ENCODE measurements at places on chromosomes 2 and 18.

DNA sequence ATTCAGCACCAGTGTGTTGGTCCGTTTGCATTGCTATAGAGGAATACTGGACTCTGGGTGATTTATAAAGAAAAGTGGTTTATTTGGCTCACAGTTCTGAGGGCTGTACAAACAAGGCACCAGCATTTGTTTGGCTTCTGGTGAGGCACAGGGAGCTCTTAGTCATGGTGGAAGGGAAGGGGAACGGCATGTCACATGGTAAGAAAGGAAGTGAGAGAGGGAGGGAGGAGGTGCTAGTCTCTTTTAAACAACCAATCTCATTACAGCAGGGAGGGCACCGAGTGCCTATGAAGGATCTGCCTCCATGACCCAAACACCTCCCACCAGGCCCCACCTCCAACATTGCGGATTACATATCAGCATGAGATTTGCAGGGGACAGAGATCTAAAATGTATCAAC is 143.9 kb upstream of the DLX2 start:
- DNase-seq, result no peak

DNA sequence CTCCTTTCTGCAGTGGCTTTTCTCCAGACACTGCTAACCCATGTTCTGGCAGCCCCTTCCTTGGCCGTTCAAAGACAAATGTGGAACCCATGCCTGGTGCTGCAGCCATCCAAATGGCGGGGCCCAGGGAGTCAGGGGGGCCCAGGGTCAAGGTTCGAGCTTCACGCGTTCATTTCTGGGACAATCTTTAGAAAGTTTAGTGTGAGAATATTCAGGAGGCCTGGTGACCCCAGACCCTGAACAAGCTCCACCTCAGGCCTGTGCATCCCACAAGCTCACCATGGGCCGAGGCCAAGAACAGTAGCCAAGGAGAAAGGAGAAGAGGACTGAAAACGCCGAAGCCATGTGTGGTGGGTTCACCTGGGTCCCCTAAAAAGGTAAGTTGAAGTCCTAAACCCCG is 54.4 kb downstream of the ANKMY1 start:
- no peak for DNase-seq

DNA sequence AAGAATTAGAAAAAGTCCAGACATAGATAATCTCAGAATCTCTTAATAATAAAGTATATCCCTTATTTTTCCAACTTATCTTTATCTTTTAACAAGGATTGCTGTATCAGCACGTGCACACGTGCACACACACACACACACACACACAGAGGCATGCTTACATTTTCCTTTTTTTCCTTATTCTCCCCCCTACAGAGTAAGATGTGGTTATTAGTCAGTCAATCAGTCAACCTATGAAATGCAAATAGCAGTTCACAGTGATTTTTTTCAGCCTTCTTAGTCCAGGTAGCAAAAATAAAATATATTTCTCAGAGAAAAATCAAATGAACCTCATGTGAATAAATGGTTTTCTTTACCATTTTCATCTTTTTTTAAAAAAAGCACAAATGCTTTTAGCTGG is 506.2 kb upstream of the SLC39A10 start:
- DNase-seq, result no peak

DNA sequence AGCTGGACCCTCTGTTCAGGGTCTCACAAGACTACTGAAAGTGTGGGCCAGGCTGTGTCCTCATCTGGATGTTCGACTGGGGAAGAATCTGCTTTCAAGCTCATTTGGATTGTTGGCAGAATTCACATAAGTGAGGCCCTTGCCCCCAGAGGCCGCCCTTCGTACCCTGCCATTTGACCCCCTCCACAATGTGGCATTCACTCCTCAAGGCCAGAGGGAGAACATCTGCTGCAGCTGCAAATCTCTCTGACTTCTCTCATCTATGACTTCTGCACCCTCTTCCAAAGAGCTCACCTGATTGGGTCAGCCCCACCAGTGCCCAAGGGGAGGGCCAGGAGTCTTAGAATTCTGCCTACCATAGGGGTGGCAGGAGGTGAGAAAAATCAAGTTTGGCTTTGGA is 3.9 kb upstream of the CNDP2 start:
- no peak for DNase-seq

GRCh38 chr2:122083256-122084048 is 328.0 kb downstream of the TSN start:
- no peak for DNase-seq

DNA sequence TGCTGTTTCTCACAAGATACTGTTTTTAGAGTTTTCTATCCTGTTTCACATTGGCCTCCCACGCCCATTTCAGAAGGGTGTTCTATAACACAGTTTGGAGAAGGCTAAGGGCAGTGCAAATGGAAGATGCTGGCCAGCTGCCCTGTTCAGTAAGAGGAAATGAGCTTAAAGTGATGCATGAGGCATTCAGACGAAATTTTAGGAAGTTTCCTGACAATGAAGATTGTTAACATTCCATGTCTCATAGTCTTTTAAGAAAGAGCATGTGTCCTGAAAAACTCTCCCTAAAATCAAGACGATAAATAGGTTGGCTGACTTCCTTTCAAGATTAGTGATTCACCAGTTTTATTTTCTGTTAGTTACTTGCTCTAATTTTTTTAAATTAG is 484.2 kb upstream of the NRP2 start:
- no peak for DNase-seq

GRCh38 chr2:156445296-156446220 is 9.4 kb downstream of the GPD2 start:
- no peak for DNase-seq

DNA sequence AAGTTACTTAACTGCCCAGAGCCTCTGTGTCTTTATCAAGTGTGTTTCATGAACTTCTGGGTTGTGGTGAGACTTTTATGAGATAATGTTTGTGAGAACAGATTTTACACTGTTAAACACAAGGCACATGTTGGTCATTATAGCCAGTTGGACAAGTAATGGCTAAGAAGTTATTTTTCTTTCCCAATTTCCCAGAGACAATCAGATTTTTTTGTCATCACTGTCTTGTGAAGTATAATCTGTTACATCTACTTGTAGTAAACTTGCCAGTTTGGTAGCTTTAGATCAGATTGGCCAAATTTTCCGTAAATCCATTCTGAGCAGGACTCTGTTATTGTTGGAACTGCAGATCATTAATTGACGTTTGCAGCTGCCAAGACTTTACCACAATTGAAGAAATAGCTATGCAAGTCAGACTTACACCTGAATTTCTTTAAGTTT is 838.8 kb downstream of the SLC4A3 start:
- no peak for DNase-seq

DNA sequence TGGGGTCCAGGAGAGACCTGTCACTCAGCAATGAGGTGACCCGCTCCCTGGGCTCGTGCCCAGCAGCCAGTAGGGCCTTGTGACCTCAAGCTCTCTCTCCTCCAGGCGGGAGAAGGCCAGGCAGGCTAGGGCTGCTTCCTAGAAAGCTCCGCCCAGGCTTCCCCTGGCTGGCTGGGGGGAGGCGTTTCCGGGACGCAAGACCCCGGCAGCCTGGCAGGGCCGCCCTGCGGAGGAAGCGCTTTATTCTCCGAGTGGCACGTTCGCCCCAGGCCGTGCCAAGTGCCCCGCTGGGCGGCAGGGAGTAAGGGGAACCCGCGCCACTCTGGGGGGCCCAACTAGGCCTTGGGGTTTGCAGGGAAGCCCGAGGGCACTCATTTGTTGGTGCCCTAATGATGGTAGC is 21.2 kb upstream of the EPAS1 start:
- peak; percentile 10 for DNase-seq

- no peak for DNase-seq
These were observed 242.0 kb upstream of the LYPD1 start for GRCh38 chr2:132911726-132912724.

DNA sequence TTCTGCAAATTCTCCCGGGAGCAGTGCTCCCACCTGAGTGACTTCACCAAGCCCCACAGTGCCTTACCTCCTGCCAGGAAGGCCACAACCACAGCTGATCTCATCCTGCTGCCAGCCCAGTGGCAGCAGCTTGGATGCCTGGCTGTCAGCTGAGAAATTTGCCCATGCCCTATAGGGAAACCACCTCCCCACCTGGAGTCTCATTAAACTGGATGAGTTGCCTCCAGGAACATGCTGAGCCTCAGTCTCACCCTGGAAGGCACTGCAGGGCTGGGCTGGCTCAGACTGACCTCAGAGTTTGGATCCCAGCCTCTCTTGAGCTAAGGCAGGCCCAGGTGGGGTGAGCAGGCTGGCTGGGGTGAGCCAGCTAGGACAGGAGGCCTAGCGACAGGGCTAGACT is 23.3 kb downstream of the REEP1 start:
- DNase-seq, result no peak

DNA sequence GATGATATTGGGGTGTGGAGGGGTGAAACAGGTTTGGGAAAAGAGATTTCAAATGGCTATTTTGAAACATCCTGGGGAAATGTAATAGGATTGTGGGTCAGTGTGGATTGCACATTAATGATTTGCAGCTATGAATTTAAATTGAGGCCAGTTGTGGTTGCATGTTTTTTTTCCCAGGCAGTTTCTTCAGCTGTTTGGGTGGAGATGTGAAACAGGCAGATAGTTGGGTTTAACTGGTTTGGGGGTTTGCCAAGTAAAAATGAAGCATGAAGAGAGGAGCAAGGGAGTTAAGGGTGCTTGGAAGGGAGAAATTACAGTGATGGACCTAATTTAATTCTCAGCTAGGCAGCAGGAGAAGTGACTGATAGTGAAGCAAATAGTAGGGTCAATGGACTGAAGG is 16.8 kb downstream of the GPD2 start:
- no peak for DNase-seq

- DNase-seq, result no peak
These were observed 94.6 kb downstream of the LCLAT1 start for GRCh38 chr2:30541680-30542079.

DNA sequence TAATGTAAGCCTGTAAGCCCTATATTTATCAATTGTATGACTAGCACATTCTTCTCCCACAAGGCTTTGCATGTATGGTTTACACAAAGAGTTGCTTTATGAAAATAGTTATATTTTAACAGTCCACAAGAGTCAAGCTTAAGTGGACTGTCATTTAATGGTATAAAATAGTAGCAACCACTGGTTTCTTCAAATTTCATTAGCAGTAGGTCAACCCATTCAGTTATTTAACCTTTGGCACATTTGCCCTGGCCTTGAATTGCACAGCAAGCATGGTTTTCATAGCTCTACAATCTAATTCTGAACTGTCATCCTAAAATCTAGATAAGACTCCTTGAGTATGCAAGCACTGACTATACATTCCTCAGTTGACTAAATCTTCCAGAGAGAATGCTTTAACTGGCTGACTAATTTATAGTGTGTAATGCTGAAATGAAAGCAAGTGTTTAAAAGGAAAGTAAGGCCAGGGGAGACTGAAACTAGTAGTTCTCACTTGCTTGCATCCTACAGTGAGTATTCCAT is 1.8 kb downstream of the DPP4 start:
- no peak for DNase-seq

- DNase-seq, result no peak
These were observed 117.8 kb downstream of the NFATC1 start for GRCh38 chr18:79513381-79514081.

DNA sequence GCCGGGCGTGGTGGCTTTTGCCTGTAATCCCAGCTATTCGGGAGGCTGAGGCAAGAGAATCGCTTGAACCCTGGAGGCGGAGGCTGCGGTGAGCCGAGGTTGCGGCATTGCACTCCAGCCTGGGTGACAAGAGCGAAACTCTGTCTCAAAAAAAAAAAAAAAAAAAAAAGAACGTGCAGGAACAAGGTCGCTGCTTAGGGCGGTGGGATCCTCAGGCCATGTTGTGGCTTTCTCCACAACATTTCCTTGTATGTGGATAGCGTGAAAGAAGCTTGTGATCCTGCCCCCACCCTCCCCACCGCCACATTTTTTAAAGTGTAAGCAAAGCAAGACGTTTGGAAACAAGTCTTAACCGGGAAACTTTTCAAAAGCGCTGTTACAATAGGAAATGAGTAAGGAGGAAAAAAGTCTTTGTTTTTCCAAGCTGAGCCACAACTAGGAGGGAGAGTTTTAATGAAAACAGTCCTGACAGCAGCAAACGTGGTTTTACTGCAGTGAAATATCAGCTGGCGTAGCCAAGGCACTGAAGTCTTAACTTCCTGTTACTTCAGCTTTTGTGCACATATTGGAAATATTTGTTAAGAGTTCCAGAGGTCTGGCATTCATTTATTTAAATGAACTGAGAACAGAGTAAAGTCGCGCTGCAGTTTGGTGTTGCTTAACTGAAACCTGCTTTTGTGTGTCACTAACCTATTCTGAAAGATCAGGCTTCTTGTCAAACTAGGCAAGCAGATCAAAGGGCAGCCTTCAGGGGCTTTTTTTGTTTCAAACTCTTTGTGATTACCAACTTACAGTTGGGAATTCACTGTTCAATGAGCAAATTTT is 3.8 kb downstream of the TGIF1 start:
- DNase-seq, result peak; percentile 10

DNA sequence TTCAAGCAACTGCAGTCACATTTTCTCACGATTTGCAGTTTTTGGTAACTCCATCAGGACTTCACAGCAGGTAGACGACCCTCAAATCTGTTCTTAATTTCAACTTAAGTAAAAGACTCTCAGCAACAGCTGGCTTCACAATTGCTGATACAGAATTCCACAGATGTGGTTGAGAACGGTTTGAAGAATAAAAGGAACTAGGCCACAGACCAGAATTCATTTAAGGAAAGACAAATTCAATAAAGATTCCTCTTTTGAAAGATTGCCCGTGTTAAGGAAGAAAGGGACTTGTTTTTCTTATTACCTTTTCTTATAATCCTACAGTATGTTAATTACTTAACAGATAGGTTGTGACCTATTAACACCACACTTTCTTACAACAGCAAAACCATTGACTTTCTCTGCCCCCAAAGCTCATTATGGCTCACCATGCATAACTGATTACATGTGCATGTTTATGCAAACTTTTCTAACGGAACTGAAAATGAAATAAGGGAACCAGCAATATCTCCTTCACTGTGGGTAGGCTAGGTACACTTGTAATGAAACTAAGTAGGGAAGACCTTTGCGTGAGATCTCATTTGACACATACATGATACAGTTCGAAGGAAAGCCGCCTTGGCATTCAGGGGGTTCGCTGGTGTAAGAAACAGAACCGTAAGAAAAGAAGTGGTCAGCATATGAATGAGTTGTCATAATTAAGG is 4.7 kb upstream of the ZNF516 start:
- no peak for DNase-seq

DNA sequence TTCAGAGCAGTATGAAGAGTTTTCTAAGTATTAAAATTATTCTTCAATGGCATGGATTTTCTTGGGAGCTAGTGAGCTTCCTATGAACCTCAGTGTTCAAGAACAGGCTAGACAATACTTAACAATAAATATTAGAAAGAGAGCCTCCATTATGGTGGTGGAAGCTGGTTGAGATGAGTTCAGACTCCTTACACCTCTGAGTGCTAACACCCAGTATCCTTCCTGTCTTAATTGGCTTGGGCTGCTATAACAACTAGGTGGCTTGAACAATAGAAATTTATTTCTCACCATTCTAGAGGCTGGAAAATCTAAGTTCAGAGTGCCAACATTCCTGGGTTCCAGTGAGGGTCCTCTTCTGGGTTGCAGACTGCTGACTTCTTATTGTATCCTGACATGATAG is 369.4 kb upstream of the HNRNPA3 start:
- DNase-seq, result no peak

- no peak for DNase-seq
These were observed 27.8 kb upstream of the TTC39C start for GRCh38 chr18:23986600-23987359.
